ENCODE measurements at places on chromosomes 2 and 18.

DNA sequence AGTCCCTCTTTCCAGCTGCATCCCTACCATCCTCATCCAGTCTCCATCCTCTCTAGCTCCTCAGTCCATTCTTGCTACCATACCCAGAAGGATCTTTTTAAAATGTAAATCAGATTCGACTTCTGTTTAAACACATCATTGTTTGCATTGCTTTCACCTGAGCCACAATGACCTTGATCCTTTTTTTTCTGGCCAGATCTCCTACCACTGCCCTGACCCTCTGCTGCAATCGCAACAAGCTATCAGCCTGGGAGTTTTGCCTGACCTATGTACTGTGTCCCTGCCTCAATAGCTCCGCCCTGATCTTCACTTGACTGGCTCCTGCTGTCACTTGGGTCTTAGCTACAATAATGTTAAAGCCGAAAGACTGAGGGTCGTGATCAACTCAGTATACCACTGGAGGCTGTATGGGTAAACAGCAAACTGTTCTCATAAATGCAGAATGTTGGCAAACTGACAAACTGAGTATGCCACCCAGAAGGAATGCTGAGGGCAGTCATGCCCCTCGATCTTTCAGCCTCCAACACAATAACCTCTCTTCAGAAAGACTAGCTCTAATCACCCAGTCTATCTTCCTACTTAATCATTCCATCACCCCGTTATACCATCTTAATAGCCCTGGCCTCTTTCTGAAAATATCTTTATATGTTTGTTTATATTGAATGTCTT, 2.6 kb upstream of the RBM43 start:
- no peak overlapping the region for H3K4me3 ChIP-seq
- H3K36me3 ChIP-seq: peaks cover 5% of the 10 kb centered on the region
- no peak for DNase-seq
- H3K27me3 ChIP-seq: no peaks in the 10 kb centered on the region

DNA sequence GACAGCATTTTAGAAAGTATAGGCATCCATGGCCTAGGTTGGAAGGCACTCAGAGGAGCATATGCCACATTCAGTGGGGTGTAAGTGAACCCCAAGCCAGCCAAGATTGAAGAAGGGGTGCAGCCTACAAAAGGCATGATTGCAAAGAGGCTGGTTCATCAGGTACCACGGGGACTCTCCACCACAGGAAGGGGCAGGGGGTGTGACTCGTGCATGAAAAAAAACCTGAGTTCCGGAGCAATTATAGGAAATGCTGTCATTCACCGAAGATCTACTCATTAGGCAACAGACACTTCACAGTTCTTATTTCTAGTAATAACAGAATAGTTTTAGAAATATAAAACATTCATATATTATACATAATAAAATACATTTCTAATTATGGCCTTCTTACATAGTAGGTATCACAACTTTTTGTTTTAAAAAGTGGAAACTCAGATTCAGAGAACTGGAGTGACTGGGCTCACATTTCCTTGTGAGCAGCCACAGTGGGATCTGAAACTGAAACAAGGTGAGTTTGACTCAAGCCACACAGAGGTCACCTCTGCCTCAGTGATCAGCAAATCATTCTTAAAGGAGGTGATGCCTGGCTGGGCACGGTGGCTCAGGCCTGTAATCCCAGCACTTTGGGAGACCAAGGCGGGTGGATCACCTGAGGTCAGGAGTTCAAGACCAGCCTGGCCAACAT, 188.4 kb upstream of the GYPC start:
- H3K4me3 ChIP-seq: no peak overlapping the region
- H3K27me3 ChIP-seq: peaks cover 40% of the 10 kb centered on the region
- no peaks in the 10 kb centered on the region for H3K4me1 ChIP-seq
- no peak for DNase-seq
- no peaks in the 10 kb centered on the region for H3K36me3 ChIP-seq

DNA sequence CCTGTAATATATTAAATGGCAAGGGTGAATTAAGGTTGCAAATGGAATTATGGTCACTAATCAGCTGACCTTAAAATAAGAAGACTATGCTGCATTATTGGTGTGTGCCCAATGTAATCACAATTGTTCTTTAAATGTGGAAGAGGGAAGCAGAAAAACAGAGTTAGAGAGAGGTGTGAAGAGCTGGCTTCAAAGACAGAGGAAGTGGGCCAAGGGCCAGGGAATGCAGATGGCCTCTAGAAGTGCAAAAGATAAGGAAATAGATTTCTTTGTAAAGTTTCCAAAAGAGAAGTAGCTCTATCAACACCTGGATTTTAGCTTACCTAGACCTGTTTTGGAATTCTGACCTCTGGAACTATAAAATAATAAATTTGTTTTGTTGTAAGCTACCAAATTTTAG, 276.0 kb downstream of the LRRTM1 start:
- no peak overlapping the region for H3K4me3 ChIP-seq
- peaks cover 7% of the 10 kb centered on the region for H3K27me3 ChIP-seq
- H3K4me1 ChIP-seq: peaks cover 12% of the 10 kb centered on the region
- H3K27ac ChIP-seq: no peak overlapping the region
- H3K36me3 ChIP-seq: no peaks in the 10 kb centered on the region
- no peak for DNase-seq

DNA sequence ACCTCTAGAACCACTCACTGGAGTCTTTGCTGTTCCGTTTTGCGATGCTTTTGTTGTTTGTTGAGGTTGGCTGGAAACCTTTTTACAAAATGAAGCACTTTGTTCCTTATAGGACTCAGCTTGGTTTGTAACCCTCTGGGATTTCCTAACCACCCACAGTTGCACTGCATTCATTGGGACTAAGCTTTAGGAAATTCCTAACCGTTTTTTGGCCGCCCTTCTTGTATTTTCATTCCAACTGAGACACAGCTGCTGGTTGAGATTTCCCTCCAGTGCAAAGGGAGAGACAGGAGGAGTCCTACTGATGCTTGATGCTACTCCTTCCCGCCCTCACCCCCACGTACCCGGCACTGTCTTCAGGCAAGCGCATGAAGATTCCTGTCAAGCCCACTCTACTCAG, 6.1 kb upstream of the DIPK1C start:
- H3K36me3 ChIP-seq: no peaks in the 10 kb centered on the region
- H3K27ac ChIP-seq: no peak overlapping the region
- peaks cover 68% of the 10 kb centered on the region for H3K27me3 ChIP-seq

GRCh38 chr2:65901756-65902155, 469.4 kb upstream of the SPRED2 start:
- H3K27ac ChIP-seq: no peak overlapping the region
- H3K36me3 ChIP-seq: peaks cover 12% of the 10 kb centered on the region
- no peaks in the 10 kb centered on the region for H3K4me1 ChIP-seq
- no peaks in the 10 kb centered on the region for H3K27me3 ChIP-seq
- no peak for DNase-seq
- H3K4me3 ChIP-seq: no peak overlapping the region

DNA sequence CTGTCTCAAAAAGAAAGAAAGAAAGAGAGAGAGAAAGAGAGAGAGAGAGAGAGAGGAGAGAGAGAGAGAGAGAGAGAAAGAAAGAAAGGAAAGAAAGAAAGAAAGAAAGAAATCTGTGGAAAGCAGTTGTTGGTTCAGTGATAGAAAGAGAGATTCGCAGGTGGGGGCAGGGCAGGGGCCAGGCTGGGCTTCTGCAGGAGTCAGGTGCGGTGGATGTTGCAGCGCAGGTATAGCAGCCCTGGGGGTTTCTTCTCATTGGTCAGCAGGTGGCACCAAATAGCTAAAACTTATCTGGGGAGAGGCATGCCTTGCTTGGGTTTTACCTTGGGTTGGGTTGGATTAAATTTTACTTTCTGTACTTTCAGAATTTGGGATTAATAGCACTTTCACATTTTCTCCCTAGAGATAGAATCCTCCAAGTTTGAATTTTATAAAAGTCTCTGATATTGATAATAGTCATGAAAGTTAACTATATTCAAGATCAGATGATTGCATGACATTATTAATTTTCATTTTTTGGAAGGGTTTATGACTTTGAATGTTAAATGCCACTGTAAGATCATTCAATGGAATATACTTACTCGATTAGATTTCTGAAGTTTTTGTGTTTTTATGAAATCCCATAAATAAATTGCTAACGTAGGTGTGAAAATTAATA, 66.6 kb downstream of the SPTBN1 start:
- no peak overlapping the region for H3K4me3 ChIP-seq
- peaks cover 32% of the 10 kb centered on the region for H3K4me1 ChIP-seq
- H3K36me3 ChIP-seq: peaks cover 12% of the 10 kb centered on the region
- peak; percentile 48 for DNase-seq
- no peak overlapping the region for H3K27ac ChIP-seq

DNA sequence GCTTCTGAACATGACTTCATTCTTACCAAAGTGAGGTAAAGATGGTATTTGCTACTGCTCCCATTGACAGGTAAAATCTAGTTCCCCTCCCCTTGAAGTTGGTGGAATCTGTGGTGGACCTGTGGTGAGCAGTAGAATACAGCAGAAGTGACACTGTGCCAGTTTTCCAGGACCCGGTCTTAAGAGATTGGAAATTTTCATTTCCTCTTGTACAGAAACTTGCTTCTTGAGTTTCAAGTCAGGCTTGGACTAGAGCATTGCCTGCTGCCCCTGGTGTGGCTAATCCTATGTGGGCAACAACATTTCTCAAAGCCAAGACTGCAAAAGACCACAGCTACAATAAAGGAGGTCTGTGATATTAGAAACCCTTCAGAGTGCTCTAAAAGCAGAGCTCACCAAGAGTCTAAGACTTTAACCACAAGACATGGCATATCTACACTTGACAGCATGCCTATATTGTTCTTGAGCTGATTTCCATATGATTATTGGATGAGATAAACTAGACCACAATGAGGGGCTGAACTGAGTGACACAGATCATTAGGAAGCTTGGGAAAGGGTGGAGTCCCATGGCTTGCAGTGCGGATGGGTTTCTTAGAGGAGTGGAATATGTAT, 458.1 kb downstream of the BCL11A start:
- no peak for DNase-seq
- H3K36me3 ChIP-seq: no peaks in the 10 kb centered on the region
- H3K4me3 ChIP-seq: no peak overlapping the region
- no peaks in the 10 kb centered on the region for H3K27me3 ChIP-seq
- peaks cover 8% of the 10 kb centered on the region for H3K4me1 ChIP-seq

DNA sequence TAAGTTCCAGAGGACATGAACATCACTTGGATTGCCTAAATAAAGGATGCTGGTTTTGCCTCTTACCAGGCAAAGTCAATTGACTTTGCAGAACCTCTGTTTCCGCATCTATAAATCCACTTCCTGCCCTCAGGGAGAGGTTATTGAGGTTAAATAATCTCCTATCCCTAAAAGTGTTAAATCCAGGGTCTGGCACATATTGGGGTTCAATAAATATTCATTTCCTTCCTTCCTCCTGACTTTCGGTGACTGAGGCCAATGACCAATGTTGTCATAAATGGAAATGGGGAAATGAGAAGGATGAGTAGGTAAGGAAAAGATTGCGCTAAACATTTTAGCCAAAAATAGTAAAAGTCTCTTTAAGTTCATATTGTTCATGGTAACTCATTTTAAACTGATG, 16.0 kb downstream of the BCL2 start:
- no peaks in the 10 kb centered on the region for H3K27me3 ChIP-seq
- no peak for DNase-seq
- peaks cover 13% of the 10 kb centered on the region for H3K4me1 ChIP-seq
- no peak overlapping the region for H3K27ac ChIP-seq
- peaks cover 4% of the 10 kb centered on the region for H3K36me3 ChIP-seq

- no peaks in the 10 kb centered on the region for H3K27me3 ChIP-seq
- H3K36me3 ChIP-seq: no peaks in the 10 kb centered on the region
- no peak overlapping the region for H3K4me3 ChIP-seq
- no peak for DNase-seq
- no peaks in the 10 kb centered on the region for H3K4me1 ChIP-seq
Observed at GRCh38 chr2:80231421-80231820, 73.1 kb downstream of the LRRTM1 start.

DNA sequence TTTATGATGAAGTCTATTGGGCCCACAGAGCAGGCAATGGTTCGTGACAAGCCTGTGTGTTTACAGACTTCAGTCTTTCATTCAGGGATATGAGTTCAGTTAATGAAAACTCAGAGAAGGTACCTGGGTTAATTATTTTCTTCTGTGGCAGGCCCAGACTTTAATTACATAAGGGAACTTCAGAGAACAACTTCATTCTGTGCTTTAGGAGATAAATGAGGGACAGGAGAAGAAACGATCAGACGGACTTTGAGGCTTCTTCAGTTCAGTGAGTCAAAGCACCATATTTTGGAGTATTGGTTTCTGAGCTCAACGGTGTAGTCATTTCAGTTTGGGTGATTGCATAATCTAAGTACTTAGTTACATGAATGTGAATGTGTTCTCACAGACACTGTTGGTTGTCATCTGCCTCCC, 203.0 kb upstream of the KCNJ3 start:
- H3K36me3 ChIP-seq: no peaks in the 10 kb centered on the region
- no peaks in the 10 kb centered on the region for H3K27me3 ChIP-seq
- no peak overlapping the region for H3K27ac ChIP-seq

DNA sequence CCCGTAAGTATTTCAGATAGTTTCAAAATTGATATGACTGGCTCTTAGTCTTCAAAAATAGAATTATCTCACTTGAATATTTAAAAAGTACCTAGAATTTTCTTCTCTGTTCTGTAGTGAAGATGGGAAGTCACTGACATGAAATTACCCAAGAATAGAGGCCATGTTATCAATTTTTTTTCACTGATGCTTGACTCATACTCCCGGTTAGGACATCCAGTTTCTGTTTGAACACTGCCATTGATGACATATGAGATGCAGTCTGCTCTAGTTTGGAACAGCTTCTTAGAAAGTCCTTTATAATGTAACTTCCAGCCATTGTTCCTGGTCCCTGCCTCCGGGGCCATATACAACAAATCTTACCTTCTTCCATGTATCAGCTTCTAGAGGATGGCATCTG, 26.0 kb downstream of the MAP3K20 start:
- no peak overlapping the region for H3K27ac ChIP-seq
- H3K27me3 ChIP-seq: no peaks in the 10 kb centered on the region
- H3K36me3 ChIP-seq: peaks cover 5% of the 10 kb centered on the region
- no peak overlapping the region for H3K4me3 ChIP-seq
- no peak for DNase-seq

- no peaks in the 10 kb centered on the region for H3K27me3 ChIP-seq
- peak overlapping the region; percentile 51 for H3K27ac ChIP-seq
- no peak for DNase-seq
Observed at GRCh38 chr2:119823734-119824334, 64.1 kb downstream of the PTPN4 start.

- H3K36me3 ChIP-seq: no peaks in the 10 kb centered on the region
- H3K27me3 ChIP-seq: no peaks in the 10 kb centered on the region
- H3K4me3 ChIP-seq: no peak overlapping the region
- no peaks in the 10 kb centered on the region for H3K4me1 ChIP-seq
Observed at GRCh38 chr2:40690036-40690435, 238.1 kb upstream of the SLC8A1 start.

DNA sequence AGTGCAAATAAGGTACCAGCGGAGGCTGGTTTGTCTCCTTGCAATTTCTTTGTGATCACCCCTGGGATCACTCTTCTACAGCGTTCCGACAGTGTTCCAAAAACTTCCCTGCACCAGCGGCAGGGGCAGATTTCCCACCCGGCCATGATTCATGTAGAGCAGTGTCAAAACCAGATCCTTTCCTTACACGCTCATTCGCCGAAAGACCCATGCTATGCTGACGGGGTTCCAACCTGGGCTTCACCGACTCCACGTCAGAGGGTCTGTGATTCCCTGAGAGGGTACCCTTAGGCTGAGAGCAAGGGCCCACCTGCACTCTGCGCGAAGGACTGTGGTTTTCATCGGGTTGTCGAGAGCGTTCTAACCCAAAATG, 423 bp upstream of the TTC27 start:
- peaks cover 9% of the 10 kb centered on the region for H3K4me1 ChIP-seq
- H3K36me3 ChIP-seq: peaks cover 6% of the 10 kb centered on the region
- peak overlapping the region; percentile 93 for H3K27ac ChIP-seq
- peaks cover 7% of the 10 kb centered on the region for H3K27me3 ChIP-seq

Measured in mesothelial cell of epicardium (in vitro differentiated cells).